Stimulated activated CD8-positive, alpha-beta memory T cell treated with anti-CD3 and anti-CD28 coated beads, Interleukin-4, amount 100 ng/mL, for 1 hour (primary cell): ENCODE measurements at places on chromosomes 1 and 21.
A peak's percentile ranks its signal among the peaks of the same experiment; 100 is the strongest.

DNA sequence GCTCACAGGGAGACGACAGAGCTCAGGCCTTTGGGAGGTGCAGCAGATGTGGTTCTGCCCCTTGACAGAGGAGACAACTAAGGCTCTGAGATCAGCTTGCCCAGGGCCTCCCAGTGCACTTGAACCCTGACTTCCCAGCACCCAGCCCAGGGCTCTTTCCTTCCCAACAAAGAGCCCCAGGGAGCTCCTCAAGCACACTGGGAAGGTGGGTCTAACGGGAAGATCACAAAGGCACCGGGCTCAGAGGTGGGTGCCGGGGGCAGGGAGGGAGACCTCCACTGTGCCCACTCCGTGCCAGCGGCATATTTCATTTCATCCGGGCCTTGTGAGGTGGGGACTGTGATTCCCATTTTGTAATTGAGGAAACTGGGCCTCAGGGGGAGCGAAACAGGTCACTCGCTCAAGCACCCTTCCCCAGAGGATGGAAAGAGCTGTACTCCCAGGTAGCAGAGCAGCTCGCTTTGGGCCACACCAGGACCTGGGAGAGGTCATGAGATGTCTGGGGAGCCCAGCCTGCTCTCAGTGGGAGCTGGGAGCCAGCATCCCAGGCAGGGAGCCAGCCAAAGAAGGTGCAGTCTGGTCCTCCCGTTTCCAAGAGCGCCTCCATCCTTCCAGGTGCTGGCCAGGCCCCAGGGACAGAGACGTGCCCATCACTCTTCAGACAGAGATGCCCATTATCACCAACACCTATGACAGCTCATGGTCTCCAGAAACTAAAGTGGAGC lies 82.3 kb downstream of the SYT2 start:
- no peak for DNase-seq

DNA sequence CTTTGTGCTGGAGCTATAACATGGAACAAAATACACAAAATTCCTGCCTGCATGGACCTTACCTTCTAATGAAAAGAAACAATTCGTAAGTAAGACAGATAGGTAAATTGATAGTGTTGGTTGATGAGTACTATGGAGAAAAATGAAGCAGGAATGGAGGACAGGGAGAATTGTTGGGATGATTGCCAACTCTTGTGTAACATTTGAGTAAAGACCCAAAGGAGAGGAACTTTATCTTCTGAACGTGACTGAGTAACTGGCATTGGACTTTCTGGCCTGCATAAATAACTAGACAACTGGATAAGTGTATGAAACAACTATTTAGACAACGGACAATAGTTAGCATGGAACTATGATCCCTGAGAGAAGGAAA lies 6.8 kb upstream of the EFCAB14 start:
- no peak for DNase-seq

DNA sequence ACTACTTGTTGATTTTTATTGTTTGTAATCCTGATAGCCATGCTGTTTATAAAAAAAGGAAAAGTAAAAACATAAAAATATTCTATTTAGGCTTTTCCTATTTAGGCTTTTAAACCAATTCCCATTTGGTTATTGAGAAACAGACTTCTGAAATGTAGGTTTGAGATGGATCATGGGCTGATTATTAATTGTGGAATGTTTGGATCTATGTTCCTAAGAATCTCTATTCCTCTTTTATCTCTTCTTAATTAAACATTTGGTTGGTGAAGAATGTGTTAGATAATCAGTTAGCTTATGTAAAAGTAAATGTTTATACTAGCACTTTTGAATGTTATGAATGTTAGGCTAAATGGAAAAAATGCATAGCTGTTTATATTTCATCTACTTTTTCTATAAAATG lies 97.4 kb downstream of the ATF6 start:
- DNase-seq, result no peak

DNA sequence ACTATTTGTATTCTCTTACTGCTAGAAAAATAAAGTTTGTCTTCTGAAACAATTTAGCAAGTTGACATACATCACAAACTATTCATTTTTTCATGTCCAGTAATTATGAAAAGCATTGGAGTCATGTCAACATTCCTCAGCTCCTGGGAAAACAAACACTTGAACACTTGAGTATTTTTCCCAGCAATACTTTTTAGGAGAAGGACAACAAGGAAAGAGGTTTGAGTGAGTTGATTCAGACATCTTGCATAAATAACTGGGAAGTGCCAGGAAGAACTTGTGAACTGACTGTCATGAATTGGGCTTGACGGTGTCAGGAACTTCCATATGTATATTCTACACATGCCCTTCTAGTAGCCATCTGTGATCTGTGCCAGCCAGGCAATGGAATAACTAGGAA lies 195.6 kb downstream of the HMCN1 start:
- DNase-seq, result no peak

DNA sequence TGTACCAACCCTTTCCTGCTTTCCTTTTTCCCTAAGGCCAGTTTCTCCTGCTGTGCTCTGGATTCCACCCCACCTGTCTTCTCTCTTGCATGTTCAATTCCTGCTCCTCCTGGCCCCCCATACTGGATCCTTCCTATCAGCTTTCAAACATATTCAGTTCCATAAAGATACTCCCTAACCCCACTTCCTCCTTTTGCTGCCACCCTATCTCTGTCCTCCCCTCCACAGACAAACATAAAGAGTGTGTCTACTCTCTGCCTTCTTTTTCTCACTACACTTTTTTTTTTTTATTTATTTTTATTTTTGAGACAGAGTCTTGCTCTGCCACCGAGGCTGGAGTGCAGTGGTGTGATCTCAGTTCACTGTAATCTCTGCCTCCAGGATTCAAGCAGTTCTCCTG lies 16.9 kb upstream of the RPF1 start:
- no peak for DNase-seq

DNA sequence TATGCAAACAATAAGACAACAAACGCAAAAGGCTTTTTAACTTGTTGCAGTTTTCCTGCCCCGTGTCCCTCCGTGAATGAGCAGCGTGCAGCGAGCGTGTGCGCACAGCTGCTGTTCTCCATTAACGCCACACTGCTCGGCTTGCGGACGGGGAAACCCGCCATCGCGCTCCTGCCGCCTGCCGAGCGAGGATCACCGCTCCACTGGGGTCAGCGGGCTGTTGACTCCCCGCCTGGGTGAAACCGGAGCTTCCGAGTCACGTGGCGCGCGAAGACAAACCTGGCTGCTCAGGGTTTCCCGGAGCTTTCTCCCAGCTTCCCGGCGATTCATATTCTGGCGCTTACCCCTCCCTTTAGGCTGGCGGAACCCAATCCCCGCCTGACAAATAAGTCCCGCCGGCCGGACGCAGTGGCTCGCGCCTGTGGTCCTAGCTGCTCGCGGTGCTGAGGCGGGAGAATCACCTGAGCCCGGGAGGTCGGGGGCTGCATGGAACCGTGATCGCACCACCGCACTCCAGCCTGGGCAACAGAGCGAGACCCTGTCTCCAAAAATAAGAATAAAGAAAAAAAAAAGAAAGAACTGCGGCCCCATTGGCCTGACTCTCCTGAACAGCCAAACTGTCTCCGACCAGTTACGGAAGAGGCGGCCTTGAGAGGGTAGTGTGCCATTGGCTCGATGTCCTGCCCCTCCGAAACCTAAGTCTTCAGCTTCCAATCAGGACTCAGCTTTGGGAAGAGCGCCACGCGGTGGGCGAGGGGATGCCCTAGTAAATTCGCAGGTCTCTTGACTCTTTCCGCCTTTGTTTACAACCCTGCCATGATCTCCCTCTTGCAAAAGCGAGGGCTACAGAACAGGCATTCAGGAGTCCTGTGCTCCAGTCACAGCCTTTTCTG lies at the start of gene CREB3L4:
CREB3L4 (plus strand) TSS at position 796 of the 893 bp plus-strand sequence. CDS start 624 bp downstream, outside the sequence.
- peak; percentile 57 for DNase-seq

- no peak for DNase-seq
Measured at GRCh38 chr1:173122958-173123852, 72.5 kb upstream of the TNFSF18 start.

DNA sequence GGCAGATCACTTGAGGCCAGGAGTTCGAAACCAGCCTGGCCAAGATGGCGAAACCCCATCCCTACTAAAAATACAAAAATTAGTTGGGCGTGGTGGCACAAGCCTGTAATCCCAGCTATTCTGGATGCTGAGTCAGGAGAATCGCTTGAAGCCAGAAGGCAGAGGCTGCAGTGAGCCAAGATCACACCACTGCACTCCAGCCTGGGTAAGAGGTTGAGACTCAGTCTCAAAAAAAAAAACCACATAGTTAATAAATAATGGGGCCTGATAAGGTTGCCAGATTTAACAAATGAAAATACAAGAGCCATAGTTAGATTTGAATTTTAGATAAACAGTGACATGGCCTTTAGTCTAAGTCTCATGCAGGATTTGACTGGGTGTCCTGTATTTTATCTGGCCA lies 175.7 kb downstream of the ZZZ3 start:
- no peak for DNase-seq

DNA sequence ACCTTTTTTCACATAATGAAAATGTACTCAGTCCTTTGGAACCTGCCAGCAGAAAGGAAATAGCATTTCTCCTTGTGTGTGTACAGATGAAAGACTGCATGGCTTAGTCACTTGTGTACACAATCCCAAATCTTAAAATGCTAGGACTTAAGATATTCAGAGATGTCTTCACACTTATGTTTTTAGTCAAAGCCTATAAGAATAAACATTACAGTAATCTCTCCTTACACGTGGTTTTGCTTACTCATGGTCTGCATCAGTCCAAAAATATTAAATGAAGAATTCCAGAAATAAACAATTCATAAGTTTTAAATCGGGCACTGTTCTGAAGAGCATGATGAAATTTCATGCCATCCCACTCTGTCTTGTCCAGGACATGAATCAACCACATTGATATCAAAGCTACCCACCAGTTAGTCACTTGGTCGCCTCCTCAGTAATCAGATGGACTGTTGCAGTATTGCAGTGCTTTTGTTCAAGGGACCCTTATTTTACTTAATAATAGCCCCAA lies 75.7 kb upstream of the RRP15 start:
- no peak for DNase-seq

DNA sequence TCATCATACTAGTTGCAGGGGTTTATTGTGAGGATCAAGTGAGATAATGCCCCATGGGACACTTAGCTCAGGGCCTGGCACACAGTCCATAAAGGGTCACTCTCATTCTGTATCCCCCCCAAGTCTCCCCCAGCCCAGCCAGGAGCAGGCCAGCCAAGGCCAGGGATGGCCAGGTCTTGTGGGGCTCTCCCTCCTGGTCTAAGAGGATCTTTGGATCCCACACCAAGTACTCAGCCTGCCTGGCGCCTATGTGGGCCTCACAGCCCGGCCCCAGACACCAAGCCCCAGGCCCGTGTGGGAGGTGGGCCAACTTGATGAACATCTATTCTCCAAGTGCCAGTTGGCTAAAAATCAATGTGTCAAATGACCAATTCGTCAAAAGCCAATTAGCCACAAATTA lies 117.8 kb downstream of the GLIS1 start:
- DNase-seq, result no peak

GRCh38 chr1:107950464-107950863 lies 14.5 kb downstream of the VAV3 start:
- no peak for DNase-seq

GRCh38 chr21:37507716-37508115 lies 141.1 kb downstream of the DYRK1A start:
- no peak for DNase-seq

GRCh38 chr1:2427051-2427450 lies 14.7 kb upstream of the PEX10 start:
- no peak for DNase-seq

GRCh38 chr1:2799811-2800663 lies 1.5 kb downstream of the TTC34 start:
- no peak for DNase-seq

DNA sequence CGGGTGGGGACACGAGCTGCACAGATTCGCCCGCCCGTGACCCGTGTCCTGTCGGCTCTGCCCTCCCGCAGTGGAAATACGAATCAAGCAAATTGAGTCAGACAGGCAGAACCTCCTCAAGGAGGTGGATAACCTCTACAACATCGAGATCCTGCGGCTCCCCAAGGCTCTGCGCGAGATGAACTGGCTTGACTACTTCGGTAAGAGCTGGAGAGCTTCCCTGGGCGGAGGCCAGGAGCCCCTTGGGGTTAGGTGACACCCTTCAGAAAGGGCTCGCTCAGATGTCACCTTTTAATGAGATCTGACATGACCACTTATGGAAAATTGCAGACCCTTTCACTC lies 489 bp downstream of the CDCA8 start:
- no peak for DNase-seq

GRCh38 chr1:38727684-38728584 lies 131.6 kb downstream of the RRAGC start:
- DNase-seq, result no peak

GRCh38 chr1:1895456-1896336 lies 4.8 kb upstream of the GNB1 start:
- DNase-seq, result no peak

DNA sequence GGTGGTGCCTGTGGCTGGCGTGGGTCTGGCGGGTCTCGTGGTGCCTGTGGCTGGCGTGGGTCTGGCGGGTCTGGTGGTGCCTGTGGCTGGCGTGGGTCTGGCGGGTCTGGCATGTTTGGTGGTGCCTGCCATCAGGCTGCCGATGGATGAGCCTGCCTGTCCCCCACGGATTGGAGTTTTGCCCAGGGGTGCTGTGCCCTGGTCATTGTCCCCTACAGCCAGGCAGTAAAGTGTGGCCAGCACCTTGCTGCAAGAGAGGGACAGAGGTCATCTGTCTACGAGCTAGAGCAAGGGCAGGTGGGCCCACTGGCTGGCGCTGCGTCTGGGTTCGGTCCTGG lies 41.8 kb downstream of the SKI start:
- DNase-seq, result no peak
